ENCODE measurements at places on chromosomes 7 and 10.

GRCh38 chr10:68471063-68471585 is 649 bp downstream of the DNA2 start:
- no peak for DNase-seq

- DNase-seq: no peak
Observed at GRCh38 chr10:102240467-102241031, 763 bp downstream of the PITX3 start.

DNA sequence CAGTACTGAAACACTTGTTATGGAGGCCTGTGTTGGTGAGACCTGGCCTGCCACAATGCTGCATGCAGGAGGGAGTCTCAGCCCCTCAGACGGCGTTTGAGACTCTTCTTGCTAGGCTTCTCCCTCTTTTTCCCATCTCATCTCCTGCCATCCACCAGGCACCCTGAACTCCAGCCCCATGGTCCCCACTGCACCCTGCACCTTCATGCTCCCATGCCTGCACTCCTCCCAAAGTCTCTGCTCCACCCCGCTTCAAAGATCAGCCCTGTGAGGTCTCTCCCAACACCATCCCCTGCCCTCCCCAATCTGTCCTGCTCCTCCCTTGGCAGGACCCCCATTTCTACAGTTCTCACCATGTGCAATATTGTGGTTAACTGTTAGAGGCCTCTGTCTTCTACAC is 61.7 kb downstream of the VOPP1 start:
- no peak for DNase-seq

GRCh38 chr10:83612050-83612449 is 527.3 kb upstream of the GHITM start:
- DNase-seq: no peak

- DNase-seq: no peak
Observed at GRCh38 chr10:9860045-9860444, 1157.6 kb upstream of the CELF2 start.

- DNase-seq: no peak
Observed at GRCh38 chr7:50537417-50537816, 27.8 kb downstream of the DDC start.

DNA sequence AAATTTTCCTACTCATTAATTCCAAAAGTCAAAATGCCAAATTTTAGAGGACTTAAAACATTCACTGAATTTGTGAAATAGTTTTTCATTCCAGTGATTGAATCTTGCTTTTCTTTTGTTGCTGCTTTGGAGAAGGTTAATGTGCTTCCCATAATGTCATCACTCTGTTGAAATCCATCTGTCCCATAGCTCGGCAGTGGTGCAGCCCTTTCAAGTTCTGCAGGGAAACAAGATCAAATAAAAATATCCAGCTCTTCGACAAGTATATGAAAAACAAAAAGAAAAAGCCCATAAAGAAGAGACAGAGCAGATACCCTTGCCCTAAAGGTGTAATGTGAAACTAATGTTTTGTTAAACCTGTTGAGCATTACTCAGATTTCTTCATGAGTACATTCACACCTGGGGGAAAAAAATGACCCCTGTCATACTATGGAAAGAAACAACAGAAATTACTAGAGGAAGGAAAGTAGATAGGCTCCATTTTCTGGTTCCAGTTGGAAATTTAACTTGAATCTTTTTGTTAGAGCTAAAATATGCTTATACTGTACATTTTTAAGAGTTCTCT is 35.1 kb downstream of the AGR3 start:
- no peak for DNase-seq

- DNase-seq: no peak
Observed at GRCh38 chr7:75914169-75914654, 743 bp upstream of the POR start.

- DNase-seq: no peak
Observed at GRCh38 chr10:112793202-112793921, 156.7 kb upstream of the TCF7L2 start.

DNA sequence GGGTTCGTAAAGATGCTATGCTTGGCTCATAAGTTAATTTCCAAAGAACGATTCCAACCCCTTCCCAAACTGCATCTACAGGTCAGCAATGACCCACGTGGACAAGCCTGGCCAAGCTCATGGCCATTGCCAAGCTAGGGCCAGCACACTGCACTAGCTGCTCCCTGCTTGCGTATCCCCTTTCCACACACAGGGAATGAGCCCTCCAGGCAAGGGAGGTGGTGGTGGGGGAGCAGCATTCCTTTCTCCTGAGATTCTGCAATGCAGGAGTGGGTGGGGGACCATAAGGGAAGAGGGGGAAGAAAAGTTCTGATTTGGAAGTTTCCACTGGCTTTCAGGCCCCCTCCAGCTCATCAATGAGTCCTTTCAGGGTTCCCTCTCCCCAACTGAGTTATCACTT is 56.0 kb downstream of the SH3PXD2A start:
- no peak for DNase-seq

DNA sequence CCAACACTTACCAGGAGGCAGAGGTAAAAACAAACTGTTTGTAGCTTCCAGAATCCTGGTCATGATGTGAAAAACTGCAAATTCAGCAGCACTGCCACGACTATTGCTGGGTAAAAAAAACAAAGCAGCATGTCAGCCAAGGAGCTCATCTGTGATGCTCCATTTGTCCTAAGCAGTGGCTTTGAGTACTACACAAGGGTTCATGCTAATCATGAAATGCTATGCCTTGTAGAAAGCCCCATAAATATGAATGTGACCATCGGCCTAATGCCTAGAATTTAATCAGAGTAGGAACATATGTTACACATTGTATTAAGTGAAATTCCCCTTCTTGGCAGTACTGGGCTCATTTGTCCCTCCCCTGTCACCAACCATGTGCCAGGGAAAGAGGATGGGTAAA is 95.4 kb downstream of the GSAP start:
- DNase-seq: no peak

DNA sequence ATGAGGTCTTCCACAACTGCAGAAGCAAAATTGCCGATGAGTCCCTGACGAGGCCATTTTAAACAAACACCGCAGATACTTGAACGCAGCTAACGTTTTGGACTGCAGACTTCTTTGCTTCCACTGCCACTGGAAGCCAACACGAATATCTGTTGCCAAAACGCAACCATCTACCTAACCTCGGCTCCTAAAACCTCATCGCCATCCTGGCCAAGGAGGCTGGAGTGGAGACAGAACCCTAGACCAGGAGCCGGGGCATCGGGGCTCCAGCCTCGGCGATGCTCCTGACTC is 493 bp downstream of the WDR91 start:
- DNase-seq: no peak

- DNase-seq: peak; percentile 13
Observed at GRCh38 chr10:86349474-86349873, 17.1 kb downstream of the GRID1 start.

- DNase-seq: no peak
Observed at GRCh38 chr7:28550580-28551186, 138.4 kb downstream of the CREB5 start.

DNA sequence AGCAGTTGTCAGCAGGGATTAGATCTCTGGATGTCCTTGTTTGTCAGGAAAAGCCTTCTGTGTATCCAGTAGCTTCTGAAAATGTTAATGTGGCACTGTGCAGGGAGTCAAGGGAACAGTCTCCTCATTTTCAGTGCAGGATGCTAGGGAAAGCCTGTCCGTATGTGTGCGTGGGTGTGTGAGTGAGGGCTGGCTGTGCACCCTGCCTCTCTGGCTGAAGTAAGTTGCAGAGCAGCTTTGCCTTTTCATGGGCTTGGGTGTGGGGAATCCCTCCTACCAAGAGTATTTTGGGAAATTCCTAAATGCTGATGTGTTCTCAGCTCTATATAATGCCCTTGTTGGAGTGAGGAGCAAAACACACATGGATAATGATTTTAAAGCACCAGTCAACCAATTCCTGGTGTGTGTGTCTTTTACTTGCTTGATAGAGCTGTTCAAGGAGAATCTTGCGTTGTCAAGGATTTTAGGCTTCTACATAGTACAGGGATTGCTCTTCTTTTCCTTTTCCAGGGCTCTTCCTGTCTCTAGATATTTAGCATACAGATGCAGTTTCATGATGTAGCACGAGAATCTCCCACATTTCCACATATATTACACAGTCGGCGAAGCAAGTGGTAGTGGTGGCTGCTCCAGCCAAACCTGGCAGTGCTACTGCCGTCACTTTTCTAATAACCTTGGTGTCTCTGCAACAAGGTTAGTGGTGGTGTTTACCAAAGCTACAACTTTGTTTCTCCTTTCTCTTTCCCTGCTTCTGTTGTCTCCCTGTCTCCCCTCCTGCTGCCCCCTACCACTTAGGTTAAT is 92.8 kb downstream of the MCU start:
- peak; percentile 73 for DNase-seq

- DNase-seq: no peak
Observed at GRCh38 chr7:26180792-26181198, 19.8 kb downstream of the HNRNPA2B1 start.

- no peak for DNase-seq
Observed at GRCh38 chr7:132697003-132697402, 120.7 kb upstream of the PLXNA4 start.

DNA sequence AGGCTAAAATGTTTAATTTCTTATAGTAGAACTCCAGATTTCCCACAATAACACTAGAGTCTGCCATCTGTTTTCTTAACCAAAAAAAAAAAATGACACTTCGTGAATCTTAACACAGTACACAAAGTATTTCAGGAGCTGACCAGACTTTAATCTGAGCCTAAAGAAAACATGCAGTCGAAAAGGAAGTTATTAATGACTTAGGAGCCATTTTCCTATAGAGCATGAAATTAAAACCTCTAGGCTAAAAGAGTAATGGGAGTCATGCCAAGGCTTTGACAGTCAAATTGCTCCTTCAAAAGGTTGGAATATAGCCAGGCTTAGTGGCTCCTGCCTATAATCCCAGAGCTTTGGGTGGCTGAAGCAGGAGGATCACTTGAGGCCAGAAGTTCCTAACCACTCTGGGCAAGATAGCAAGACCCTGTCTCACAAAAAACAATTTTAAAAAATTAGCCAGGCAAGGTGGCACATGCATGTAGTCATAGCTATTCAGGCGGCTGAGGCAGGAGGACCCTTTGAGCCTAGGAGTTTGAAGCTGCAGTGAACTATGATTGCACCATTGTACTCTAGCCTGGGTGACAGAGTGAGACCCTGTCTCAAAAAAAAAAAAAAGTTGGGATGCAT is 13.6 kb downstream of the MICU1 start:
- no peak for DNase-seq

- DNase-seq: no peak
Observed at GRCh38 chr10:7657552-7657951, 9.2 kb downstream of the ITIH5 start.

DNA sequence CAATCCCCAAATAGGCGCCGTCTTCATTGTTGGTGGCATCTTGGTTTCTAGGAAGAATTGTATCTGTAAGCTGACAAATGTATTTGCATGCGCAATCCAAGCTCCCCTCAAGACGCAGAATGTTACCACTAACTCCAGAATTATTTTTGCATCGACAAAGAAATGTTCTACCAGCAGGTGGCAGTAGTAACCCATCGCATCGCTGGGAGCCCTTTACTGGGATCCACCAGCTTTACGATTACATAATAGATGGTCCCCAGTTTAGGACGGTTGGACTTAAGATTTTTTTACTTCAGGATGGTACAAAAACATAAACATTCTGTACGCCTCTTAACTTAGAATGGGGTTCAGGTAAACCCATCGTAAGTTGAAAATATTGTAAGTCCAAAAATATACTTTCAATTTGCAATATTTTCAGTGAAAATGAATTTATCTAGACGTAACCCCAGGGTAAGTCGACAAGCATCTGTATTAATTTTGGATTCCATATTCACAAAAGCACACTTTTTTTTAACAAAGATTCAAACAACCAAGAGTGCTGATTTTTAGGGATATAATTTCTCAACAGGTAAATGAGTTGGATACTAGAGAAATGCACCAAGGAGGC is 114.0 kb upstream of the COBL start:
- DNase-seq: no peak

DNA sequence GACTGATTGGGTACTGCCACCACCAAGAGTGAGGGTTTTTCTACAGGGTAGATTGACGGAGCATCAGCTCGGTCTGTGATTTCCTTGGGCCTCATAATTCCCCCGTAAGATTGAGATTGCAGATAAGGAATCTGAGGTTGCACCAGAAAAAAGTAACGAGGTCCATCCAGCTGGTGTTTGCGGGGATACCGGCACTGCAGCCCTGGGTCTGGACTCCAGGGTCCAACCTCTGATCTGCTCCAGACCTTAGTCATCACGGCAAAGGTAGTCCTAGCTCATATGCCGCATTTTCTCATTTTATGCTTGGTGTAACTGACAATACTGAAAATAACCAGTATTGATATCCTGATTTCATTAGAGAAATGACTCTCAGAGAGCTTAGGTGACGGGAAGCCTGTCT is 3.9 kb downstream of the CARD11 start:
- DNase-seq: no peak
